NCI-H345 (cell line): ENCODE measurements at places on chromosomes 3 and 15.

GRCh38 chr3:177529716-177530335, 332.5 kb upstream of the TBL1XR1 start:
- no peak for DNase-seq

GRCh38 chr3:72347819-72348319, 500.4 kb downstream of the SHQ1 start:
- DNase-seq: no peak

DNA sequence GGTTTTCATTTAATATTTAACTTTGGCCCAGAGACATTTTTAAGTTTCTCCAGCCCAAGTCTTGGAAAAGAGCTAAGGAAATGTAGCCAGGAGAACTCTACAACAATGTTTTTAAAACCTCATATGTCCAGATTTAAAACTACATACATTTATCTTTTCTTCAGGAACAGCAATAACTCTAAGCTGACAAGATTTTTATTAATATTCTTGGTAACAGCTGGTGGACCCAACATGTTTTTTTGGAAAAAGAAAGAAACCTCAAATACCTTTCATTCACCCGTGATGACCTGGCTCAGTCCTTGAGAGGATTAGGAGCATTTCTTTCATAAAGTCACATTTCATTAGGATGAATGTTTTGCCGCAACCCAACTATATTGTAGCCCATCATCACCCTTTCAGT, 50.4 kb upstream of the CMSS1 start:
- no peak for DNase-seq

DNA sequence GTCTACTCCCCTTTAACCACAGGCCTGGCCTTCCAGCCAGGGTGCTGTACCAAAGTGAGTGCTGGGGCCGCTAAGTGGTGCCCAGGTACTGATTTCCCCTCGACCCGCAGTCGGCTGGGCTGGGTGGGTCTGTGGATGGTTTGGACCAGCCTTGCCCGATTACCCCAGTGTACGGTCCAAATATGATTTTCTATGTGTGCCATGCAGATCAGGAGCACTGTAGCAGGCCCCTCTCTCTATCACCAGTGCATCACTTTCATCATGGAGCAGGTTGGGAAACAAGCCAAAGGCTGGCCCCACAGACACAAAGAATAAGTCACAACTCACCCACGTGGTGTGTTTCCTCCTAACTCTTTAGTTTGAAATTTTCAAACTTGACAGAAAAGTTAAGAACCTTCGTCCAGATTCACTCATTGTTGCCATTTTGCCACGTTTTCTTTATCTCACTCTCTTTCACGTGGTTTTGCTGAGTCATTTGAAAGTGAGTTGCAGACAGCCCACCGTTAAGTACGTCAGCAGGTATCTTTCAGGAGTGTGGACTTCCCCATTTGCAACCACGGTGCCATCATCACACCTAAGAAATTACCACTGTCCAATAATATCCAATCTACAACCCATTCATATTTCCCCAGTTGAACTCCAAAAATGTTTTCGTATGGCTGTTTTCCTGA, 37.0 kb downstream of the ZNF710 start:
- DNase-seq: no peak

DNA sequence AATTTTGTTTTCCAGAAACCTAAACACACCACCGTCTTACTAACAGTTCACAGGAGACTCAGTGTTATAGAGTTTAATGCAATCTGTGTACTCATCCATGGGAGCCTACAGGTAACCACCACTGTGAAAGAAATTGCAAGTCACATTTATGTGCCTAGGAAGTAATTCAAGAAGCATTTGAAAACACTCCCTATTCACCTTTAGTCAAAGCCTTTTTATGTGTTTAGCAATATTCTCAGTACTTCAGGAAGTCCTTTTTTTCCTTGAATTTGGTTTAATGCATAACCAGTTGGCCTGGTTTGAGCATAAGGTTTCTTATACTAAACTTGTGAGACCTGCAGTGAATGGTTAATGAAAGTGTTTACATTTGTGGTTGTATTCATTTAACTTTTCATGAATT, 346.1 kb downstream of the CHST2 start:
- no peak for DNase-seq

DNA sequence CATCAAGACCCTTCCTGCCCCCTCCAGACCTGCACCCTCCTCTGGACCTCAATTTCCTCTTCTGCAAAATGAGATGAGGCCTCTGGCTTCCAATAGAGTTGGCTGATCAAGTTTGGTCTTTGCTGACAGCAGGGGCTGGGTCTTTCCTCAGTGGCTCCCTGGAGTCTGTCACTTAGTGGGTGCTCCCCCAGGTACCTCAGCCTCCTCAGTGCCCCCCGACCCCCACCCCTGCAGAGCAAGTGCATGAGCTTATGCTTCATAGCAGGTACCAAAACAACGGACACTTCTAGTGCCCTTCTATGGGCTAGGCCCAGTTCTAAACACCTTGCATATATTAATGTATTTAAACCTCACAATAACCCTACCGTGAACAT, 6.9 kb upstream of the PLXND1 start:
- DNase-seq: no peak

DNA sequence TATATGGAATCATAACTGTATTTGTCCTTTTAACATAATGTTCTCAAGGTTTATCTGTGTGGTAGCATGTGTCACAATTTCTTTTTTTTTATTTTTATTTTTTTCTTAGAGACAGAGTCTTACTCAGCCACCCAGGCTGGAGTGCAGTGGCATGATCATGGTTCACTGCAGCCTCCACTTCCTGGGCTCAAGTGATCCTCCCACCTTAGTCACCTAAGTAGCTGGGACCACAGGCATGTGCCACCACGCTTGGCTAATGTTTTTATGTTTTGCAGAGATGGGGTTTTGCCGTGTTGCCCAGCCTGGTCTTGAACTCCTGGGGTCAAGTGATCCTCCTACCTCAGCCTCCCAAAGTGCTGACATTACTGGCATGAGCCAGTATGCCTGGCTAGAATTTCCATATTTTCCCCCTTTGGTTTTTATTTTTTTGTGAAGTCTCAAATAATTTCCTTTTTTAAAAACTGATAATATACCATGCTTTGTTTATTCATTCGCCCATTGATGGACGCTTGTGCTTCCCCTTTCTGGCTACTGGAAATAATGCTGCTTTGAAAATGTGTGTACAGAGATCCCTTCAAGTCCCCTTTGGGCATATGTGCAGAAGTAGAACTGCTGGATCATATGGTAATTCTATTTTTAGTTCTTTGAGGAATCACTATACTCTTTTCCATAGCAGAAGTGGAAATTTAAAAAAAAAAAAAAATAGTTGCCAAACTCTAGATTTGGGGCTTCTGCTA, 28.4 kb downstream of the TMEM40 start:
- DNase-seq: no peak

GRCh38 chr15:45435124-45435903, 57.0 kb upstream of the GATM start:
- no peak for DNase-seq

- DNase-seq: no peak
Measured at GRCh38 chr3:18843983-18844382, 304.3 kb upstream of the KCNH8 start.
